ENCODE measurements at places on chromosomes 5 and 9. TPM values are rescaled to one million over a fixed set of nuclear protein-coding genes. Genes with fewer than 3 reads are reported as not detected.

Gene GLRX
- not detected for total RNA-seq

Gene LCNL1
- not detected for total RNA-seq

Gene KCNV2
- not detected for total RNA-seq

Gene NTRK2
- total RNA-seq: not detected

Gene INSL4
- total RNA-seq: not detected

Gene FAM78A
- 7.4 TPM for total RNA-seq

Gene PCDHA13
- total RNA-seq: 0.86 TPM

Gene DRD1
- not detected for total RNA-seq

Gene TCF7
- total RNA-seq: 11.1 TPM

Gene ERAP2
- total RNA-seq: 0.68 TPM

Gene SEMA5A
- 0.95 TPM for total RNA-seq

Gene VLDLR
- not detected for total RNA-seq

Gene ANKRD34B
- not detected for total RNA-seq

Gene ETF1
- total RNA-seq: 168 TPM

Gene LOX
- not detected for total RNA-seq

Gene PIP5KL1
- 23.4 TPM for total RNA-seq

Gene AP3B1
- total RNA-seq: 50.4 TPM

Gene SETX
- total RNA-seq: 26.9 TPM

Gene TEX48
- not detected for total RNA-seq

Gene PLK2
- total RNA-seq: 0.51 TPM

Gene SPINK6
- not detected for total RNA-seq

Data from G401 (cell line).